ENCODE measurements at places on chromosomes 12 and 14.

DNA sequence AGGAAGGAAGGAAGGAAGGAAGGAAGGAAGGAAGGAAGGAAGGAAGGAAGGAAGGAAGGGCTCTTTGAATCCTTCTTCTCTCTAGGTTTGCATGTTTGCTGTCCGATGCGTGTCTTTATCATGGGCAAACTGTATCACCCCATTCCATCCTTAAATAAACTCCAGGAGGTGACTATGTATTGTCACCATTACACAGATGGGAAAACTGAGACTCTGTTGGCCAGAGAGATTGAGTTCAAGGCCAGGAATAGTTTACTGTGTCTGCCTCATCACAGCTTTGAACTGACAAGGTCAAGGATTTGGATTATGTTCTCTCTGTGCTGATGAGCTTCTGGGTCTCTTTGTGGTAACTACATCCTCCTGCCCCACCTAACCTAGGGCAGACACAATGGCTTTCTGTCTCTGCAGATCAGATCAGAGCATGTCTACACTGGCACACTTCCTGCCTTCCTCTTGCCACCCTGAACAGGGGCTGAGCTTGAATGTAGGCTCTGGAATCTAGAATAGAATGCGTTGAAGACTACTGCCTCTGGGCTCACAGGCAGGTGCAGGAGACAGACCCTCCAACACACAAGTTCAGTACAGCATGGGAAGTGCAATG is 78.9 kb upstream of the MAP1LC3B2 start:
- no peak for DNase-seq

- DNase-seq, result no peak
These were observed 396.6 kb downstream of the SNAPC1 start for GRCh38 chr14:62158779-62159178.

DNA sequence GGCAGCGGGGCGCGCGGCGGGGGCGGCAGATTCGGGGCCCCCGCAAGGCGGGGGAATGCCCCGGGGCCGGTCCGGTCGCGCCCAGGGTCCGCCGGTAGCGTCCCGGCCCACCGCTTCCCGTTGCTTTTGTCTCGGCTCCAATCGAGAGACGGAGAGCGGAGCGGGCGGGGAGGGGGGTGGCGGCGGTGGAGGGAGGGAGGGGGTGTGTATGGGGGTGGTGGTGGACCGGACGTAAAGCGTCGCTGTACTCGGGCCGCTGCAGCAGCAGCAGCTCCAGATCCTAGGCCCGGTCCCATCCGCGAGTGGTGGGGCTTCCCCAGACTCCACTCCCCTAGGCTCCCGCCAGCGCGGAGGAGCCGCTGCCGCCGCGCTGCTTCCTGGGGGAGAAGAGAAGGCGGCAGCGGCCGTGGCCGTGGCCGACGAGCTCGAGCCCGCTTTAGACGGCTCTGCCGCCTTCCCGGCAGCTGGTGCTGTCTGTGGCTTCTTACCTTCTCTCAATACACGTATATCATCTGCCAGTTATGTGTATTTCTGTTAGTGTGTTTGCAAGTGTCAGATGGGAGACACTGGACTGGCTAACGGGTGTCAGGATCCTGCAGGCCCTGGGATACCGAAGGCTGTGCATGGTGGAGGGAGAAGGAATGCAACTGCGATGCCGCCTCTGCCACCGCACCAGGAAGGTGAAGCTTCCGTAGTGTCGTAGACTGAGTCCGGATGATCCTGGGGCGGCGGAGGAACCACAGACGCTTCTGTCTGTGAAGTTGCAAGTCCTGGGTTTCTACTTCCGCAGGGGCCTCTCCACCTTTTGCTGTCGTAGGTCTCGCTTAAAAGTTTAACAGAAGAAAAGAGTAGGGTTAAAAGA is 508 bp downstream of the CNOT2 start:
- DNase-seq, result peak; percentile 47

GRCh38 chr12:12562016-12562483 is 613 bp downstream of the DUSP16 start:
- no peak for DNase-seq

DNA sequence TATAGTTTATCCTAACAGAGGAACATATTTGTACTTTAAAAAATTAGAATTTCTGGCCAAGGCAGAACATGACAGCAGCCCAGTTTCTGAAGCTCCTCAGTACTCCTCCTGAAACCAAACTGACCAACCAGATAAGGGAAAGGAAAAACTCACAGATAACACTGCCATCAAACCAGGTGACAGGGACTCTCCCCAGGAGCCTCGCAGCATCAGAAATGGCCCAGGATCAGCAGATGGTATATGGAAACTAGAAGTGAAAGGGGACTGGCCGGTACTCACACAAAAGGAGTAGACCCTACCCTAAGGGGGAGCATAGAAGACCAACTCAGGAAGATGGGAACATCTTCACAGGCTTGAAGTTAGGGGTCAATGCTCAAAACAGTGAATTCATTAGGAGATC is 22.0 kb downstream of the GALC start:
- DNase-seq, result no peak

- no peak for DNase-seq
These were observed 129.3 kb upstream of the PMCH start for GRCh38 chr12:102326982-102327381.

GRCh38 chr14:70658899-70659298 is 17.2 kb downstream of the TTC9 start:
- DNase-seq, result peak; percentile 93

DNA sequence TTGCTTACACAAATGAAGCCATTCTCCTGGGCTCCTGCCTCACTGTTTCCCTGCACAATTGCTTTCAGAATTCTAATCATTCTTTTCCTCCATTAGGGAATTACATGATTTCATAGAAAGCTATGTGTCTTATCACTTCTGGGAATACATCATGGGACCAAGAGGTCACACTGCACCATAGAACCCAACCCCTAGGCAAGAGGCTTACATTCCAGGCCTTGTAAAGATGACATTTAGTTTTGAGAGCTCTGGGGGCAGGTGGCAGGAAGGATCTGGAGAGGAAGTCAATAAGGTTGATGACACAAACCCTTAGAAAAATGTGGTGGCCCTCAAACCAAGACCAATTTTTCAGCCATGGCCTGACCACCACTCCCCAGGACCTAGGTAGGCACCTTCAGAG is 57.1 kb downstream of the NUAK1 start:
- DNase-seq, result no peak

- DNase-seq, result no peak
These were observed 553 bp downstream of the CLEC14A start for GRCh38 chr14:38255408-38255672.

DNA sequence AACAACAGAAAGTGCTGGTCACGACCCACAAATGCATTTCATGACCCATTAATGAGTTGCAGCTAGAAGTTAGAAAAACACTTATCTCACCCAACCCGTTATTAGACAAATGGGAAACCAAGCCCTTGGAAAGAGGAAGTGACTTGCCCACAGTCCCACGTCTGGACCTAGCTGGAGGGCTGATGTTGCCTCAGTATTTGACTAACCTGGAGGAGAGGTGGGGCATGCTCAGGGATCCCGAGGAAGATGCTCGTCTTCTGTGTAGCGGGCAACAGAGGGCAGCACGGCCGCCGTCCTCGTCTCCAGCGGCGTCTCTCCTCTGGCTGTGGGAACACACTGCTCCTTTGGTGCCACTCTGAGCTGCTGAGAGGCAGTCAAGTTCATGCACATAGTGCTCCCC is 12.7 kb downstream of the CCND2 start:
- DNase-seq, result peak; percentile 21

DNA sequence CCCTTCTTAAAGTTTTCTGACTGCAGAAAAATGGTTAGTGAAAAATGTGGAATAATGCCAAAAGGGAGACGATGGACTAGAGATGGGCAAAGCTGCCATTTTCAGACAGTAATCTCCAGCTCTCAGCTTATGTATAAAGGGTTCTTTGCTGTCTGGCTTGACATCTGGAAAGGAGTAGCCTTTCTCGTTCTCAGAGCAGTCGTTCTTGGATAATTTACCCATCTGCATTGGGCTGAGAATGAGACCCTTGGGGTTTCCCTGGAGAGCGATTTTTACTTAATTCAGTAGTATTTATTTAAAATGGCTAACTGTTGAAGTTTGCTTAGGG is 1.2 kb downstream of the NUDT4 start:
- DNase-seq, result peak; percentile 57

DNA sequence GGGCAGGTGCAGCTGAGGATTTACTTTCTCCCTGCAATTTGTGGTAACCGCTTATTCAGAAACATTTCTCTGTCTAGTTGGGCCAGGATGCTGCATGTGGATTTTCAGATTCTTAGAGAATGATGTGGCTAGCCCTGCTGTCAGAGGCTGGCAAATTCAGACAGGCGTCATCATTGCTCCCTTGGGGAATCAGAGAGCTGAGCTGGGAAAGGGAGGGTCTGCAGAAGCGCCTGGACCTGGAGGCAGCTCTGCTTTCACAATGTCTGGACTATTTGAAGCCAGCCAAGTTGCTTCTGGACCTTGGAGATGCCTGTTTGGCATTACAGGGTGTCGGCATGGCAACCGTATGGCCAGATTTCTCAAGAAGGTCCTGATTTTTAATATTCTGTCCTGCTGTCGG is 3.4 kb downstream of the GALNT16 start:
- no peak for DNase-seq

DNA sequence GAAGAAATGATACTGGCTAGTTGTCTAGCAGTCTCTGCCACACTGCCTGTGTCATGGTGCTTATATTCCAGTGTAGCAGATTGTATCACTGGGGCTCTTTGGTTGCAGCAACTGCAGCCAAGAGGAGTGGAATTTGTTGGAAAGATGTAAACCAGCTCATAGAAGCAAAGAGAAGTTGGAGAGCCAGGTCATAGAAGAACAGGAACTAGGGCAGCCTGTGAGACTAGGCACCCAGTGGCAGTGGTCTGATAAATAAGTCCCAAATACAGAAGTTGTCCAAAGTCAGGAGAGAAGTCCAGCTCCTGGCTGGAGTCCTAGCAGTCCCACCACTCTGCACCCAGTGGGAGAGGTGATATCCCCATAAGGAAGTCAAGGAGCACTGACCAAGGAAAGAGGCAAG is 172.5 kb upstream of the ARID2 start:
- DNase-seq, result peak; percentile 52

DNA sequence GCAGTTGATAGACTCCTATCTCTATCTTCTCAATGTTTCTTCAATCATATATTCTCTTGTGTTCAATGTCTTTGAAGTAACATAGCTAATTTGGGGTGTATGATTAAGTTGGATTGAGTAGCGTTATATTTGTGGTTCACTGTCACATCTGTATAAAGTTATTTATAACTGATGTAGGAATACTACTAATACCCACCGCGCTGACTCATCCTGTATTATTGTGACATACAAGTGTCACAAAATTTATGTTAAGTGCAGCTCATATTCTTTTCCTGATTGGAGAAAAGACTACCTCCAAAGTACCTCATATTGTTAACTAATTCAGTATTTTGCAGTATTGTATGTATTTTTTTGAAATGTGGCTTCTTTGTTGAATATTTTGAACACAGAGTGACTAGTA is 940.8 kb downstream of the SLC6A15 start:
- DNase-seq, result no peak

GRCh38 chr14:92877757-92878431 is 45.1 kb upstream of the CHGA start:
- no peak for DNase-seq

DNA sequence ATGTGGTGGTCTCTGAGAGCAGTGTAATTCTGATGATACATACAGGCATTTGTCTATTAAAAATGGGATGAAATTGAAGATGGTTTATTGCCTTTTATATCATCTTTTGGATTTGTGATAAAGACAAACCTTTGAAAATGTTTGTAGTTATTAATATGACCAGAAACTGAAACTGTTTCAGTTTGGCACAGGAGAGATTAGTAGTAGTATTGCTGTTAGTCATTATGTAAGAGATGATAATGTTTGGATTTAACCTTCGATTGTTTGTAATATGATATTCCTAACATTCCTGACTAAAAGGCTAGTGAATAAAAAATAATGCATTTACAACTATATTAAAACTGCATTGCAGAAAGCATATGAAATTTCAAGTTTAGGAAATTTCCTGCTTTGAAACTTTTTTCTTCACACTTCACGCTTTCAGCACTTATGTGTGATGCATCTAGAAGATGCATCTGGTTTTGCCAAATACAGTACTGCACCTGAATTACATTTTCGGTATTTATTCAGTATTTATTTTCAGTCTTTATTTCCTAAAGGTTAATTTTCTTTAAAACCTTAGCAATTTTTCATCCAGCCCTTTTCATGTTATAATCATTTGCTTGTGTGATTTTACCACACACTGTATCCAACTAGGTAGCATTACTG is 25.5 kb downstream of the ADIPOR2 start:
- DNase-seq, result no peak

DNA sequence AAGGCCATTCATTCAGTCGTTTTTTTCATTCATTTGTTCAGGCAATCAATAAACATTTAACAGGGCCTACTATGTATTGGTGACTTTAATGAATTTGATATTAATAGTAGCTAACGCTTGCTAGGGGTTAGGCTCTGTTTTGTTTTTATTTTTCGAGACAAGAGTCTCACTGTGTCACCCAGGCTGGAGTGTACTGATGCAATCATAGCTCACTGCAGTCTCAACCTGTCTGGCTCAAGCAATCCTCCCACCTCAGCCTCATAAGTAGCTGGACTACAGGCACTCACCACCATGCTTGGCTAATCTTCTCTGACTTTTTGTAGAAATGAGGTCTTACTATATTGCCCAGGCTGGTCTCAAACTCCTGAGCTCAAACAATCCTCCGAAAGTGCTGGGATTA is 25.6 kb upstream of the MED13L start:
- no peak for DNase-seq

DNA sequence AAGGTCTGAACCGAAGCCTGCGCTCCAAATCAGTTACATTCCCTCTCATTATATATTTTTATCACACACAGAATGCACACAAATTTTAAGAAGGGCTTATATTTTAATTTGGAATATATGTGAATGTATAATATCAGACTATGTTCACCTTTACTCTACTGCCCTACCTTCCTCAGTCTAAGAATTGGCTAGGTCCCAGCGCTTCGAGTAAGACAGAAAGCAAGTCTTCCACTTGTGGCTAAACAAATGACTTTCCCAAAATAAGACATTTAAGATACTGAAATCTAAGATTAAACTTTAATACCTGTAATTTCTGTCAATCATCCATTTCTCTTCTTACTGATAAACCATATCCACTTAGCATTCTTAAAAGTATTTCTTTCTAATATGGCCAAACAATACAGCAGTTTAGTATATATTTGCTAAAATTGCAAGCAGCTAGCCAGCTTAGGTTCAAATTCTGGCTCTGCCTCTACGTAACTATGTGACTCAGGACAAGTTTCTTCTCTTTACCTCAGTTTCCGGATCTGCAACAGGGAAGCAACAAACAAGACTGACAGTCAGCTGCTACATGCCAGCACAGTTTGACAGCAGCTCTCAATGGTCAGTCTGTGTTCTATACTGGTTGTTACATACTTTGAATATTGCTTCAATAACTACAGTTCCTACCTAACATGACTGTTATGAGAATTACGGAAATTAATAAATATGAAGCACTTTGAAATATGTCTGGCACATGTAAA is 2.0 kb downstream of the INTS13 start:
- DNase-seq, result peak; percentile 23

- no peak for DNase-seq
These were observed 186.2 kb downstream of the DICER1 start for GRCh38 chr14:94970941-94971730.

DNA sequence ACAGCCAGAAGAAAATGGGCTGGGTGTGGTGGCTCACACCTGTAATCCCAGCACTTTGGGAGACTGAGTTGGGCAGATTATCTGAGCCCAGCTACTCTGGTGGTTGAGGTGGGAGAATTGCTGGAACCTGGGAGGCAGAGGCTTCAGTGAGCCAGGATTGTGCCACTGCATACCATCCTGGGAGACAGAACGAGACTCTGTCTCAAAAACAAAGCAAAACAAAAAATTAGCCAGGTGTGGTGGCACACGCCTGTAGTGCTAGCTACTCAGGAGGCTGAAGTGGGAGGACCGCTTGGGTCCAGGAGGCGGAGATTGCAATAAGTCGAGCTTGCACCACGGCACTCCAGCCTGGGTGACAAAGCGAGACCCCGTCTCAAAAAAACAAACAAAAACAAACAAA is 3.8 kb upstream of the EMP1 start:
- DNase-seq, result no peak
